Fibroblast of skin of right biceps (primary cell): ENCODE measurements at places on chromosomes 3 and 15.
A peak's percentile ranks its signal among the peaks of the same experiment; 100 is the strongest.

DNA sequence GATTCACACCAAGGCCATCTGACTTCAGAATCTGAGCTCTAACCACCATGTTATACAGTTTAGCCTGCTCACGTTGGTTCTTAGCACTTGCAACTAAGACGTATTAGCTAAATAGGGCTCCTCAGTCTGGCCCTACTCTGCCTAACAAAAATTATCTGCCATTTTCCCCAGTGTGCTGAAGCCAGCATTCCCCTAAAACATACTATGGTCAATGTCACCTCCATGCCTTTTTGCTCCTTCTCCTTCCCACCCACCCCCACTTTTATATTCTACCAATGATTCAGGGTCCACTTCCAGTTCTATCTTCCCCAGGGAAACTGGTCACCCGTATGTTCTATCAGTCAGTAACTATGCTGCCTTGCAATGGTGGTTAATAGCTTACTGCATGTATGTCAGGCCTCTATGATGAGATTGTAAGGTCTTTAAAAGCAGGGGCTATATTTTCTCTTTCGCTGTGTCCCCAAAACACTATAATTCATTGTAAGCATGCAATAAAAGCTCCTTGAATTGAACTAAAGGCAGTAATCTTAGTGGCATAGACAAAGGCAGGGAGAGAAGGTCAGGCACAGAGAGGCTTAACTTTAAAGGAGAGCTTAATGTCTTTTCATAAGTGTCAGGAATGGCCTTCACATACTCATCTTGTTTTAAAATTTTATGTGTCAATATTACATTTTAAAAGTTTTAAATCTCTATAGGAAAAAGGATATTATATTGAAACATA lies 23.3 kb downstream of the POPDC2 start:
- DNase-seq, result no peak

DNA sequence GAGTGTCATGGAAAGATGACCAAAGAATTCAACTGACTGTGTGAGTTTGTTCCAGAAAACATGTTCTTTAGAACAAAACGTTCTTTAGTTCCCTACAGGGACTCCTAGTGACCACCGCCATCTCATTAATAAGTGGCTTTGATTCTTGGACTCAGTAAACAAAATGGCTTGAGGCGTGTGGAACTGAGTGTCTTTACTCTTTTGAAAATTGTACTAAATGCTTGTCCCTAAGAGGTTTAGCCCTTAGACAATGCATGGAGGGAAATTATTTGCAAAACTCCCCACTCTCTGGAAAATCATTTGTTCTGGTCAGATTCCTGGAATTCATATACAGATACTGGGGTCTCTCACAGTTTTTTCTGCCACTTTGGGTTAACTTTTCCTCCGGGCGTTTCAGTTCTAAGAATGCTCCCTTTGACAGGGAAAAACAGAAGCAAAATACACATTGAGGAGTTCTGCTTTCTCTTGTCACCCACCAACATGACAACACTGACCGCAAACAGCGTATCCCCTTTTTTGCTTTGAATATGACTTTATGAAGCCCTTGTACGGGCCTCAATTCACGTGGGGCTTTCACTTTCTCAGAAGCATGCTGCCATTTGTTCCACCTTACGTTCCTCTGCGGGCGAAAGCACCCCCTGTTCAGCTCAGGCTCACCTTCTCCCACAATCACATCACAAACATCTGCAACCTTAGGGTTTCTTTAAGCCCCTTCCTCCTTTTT lies 15.3 kb upstream of the NRROS start:
- DNase-seq, result no peak

DNA sequence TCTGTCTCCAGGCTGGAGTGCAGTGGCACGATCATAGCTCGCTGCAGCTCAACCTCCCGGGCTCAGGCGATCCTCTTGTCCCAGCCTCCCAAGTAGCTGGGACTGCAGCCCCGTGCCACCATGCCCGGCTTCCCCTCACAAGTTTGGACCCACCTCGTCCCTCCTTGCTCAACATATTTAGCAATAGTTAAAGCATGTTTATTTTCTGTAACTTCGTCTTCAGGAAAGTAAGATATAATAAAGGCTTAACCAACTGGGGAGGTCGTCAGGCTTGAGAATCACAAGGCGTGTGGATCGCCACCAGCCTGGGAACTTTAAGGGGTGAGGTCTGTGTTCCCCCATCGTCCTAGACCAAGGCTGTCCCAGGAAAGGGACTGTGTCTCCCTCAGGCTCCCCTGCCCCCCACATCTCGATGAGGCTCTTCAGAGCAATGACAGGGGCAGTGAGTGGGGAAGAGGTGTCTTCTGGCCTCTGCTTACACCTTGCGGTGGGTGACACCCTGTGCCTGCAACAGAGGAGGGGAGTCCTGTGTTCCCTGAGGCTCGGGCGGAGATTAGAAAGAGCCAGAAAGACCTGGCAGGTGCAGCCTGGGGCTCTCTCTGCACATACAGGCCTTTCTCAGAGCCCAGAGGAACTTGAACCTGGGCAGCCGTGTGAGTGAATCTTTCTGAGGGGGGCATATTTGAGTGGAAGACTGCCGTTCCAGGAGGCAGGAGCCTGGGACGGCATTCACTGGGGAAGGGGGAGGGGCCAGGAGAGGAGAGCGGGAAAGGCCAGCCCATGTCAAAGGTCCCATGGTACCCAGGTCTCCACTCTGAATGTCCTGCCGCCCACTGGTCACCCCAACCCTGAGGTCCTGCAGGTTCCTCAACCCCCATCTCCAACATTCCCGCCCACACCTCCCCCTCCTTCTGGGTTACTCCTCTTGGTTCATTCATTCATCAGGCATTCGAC lies 152.3 kb downstream of the SMAD6 start:
- no peak for DNase-seq

GRCh38 chr3:175456466-175456865 lies 597.3 kb downstream of the NAALADL2 start:
- peak; percentile 42 for DNase-seq

GRCh38 chr15:35992791-35993190 lies 446.8 kb upstream of the DPH6 start:
- DNase-seq, result peak; percentile 14

DNA sequence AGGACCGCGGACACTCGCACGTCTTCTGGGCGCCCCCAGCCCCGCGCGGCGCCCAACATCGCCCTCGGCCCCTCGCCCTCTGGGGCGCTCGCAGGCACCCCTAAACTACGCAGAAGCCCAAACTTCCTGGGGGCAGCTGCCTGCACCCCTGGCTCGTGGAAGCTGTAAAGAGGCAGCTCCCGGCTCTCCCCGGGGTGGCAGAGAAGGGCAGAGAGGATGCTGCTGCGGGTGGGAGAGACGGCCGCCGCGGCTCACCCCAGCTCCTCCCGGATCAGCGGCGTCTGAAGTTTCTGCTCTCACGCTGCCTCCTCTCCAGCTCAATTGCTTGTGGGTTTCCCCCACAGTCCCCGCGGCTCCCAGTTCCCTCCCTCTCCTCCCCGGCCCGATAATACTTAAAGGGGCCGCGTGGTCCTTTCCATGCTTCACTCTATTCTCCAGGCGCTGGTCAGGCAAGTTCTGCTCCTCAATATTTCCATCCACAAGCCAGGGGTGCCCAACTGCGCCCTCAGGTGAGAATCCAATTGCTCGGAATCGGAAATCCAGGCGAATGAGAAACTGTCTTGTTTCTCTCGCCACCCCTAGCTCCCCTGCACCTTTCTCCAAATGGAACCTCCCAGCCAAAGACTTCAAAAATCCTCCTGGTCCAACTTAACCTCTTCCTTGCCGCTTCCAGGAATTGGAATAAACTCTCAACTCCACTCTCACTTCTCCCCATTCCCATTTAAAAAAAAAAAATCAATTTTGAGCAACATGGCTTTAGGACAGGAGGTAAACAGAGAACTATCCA lies 748.5 kb downstream of the ROBO1 start:
- DNase-seq, result peak; percentile 95

DNA sequence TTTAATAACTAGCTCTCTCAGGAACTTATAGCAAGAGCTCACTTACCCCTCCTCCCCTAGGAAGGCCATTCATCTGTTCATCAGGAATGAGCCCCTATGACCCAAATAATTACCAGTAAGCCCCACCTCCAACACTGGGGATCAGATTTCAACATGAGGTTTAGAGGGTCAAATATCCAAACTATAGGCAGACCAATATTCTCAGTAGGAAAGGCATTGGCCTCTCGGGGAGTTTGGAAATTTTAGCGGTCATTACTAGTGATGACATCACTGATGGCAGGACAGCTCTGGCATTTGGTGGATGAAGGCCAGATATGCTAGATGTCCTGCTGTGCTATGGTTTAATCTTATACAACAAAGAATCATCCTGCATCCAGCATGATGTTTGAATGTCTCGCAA lies 15.2 kb upstream of the CD47 start:
- peak; percentile 85 for DNase-seq

DNA sequence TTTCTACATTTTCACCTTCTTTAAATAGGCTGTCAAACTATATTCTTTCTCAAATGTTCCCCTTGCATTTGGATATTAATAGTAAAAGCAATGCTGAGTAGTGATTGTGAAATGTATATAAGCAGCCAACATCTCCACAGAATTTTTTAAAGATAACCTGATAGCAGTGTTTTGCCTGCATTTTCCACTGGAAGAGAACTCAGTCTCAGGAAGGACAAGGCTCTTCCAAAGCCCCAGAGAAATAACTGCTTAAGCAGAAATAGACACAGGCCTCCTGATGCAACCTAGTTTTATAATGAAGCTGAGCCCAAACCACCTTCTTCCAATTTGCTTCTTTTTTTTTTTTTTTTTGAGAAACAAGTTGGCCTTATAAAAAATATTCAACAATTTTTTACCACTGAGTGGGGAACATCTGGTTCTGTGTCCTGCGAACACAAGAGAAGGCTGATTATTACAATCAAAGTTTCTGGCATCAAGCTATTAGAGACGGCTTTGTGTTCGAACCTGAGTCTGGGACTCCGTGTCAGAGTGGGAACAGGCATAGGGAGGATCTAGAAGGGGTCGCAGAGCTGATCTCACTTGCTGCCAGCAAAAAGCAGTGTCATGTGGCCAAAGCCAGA lies 332.5 kb upstream of the TBL1XR1 start:
- peak; percentile 47 for DNase-seq

DNA sequence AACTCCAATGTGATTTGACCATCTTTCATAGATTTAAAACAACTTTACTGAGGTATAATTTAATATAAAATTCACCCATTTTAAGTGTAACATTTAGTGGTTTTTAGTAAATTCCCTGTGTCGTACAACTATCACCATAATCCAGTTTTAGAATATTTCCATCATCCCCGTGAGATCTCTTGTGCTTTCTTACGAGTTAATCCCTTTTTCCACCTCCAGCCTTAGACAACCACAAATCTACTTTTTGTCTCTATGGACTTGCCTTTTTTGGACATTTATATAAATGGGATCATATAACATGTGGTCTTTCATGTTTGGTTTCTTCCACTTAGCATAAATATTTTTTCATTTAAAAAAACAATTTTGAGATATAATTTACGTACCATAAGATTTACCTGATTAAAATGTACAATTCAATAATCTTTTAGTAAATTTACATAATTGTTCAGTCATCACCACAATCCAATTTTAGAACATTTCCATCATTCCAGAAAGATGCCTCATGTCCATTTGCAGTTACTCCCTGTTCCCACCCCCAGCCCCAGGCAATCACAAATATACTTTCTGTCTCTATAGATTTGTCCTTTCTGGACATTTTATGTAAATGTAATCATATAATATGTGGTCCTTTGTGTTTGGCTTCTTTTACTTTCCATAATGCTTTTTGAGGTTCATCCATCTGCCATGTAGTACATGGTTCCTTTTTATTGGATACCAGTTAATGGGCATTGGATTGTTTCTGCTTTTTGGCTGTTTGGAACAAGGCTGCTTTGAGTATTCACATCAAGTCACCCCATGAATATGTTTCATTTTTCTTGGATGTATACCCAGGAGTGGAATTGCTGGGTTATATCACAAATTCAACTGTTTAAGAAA lies 3.1 kb downstream of the OXSR1 start:
- DNase-seq, result peak; percentile 81

GRCh38 chr3:97389936-97390335 lies 374.6 kb upstream of the ARL6 start:
- no peak for DNase-seq

- DNase-seq, result peak; percentile 54
Observed at GRCh38 chr15:32664796-32665195, 23.3 kb downstream of the SCG5 start.

- DNase-seq, result peak; percentile 17
Observed at GRCh38 chr3:124174476-124174875, 182.6 kb upstream of the ROPN1 start.

DNA sequence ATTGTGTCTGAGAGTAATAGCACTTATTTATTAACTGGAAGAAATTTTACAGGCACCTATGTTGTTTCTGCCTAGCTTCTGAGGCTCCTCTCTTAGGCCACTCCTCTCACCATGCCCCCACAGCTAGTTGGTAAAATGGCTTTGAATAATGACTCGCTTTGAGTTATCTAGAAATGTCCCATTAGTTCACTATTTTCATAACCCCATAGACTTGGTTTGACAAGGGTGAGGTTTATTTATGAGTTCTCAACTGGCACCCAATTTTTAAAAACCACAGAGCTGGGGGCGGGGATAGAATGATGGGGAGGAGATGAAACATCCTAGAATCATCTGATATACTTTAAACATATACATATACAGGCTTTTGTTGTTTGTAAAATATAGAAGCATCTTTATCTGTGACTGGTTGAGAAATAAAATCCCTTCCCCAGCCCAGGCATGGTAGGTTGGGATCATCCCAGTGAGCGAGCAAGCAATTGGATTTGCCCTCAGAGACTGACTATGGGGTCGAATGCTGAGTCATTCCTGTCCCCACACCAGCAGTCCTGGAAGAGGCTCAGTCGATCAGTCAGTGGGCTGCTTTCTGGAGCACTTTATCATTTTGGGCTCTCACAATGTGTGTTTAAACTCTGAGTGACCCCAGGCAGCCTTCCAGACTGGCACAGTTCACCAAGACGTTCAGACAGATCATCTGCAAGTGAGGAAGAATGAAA lies 60.2 kb upstream of the TSEN2 start:
- DNase-seq, result peak; percentile 87

DNA sequence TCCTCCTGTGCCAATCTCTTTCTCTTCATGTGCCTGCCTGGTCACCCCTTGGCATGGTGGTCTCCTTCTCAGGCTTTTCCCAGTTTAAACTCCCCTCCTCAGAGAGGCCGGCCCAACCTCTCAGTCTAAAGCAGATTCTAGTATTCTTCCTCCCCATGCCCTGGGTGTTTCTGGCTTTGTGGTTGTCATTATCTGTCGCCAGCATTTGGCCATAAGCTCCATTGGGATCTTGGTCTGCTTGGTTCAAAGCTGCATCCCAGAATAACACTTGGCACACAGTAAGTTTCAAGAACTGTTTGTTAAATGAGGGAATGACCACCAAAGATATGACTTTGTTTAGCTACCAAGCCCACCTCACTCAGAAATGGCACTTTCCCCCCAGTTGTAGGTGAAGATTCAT lies 11.2 kb upstream of the RAD18 start:
- DNase-seq, result no peak

DNA sequence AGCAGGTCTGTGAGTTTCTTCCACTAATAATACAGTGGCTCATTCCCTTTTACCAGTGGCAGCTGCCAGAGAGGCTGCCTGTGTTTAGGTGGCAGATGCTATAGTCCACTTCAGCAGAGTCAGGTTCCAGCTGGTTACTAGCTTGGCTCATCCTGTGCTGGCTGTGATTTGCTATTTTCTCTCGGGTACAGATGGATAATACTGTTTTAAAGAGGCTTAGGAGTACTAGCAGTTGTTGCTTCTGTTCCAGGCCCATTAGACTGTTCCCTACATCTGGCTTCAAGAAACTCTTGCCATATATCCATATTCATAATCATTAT lies 41.0 kb downstream of the ZNF609 start:
- no peak for DNase-seq

- no peak for DNase-seq
Observed at GRCh38 chr3:187821616-187822317, 76.5 kb upstream of the BCL6 start.
